ENCODE measurements at places on chromosomes 2 and 18.

DNA sequence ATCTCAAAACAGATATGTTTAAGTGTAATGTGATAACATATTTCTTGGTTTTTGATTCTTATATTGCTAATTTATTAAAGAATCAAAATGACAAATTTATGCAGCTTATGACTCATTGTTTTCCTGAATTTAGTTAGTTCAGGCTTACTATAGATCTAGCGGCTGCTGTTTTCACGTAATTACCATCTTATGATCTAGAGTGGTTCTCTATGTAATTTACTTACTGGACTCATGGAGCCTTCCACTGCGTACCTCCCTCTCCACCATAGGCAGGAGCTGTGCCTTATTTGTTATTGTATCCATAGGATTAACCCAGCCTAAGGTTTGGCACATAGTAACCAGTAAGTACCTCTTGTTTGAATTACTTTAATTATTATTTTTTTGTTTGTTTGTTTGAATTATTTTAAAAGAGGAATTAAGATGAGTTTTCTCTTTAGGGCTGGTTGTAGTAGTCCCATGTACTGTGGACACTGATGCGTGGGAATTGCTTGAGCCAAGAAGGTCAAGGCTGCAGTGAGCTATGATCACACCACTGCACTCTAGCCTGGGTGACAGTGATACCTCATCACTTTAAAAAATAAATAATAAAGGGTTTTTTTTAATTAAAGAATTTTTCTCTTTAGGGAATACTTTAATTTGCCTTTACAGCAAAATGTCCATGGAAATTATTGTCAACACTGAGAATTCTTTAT is 165.5 kb downstream of the PHLPP1 start:
- no peak for DNase-seq

DNA sequence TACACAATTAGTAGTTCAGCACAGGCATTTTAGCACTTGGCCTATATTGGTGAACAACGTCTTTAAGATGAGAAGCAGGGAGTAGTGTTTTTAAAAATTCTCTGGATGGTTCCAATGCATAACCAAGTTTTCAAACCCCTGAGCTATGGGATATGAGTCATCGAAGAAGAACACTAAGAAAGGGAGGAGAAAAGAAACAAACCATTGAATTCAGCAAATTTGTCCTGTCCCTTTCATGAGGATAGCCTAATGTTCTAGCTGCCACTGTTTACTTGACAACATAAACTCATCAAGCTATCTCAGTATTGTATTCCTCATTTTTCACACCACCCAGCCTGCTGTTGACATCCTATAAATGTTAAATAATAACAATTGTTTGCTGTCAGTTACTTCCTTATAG is 158.0 kb downstream of the BARD1 start:
- no peak for DNase-seq

GRCh38 chr2:236639461-236640235 is 70.0 kb downstream of the ACKR3 start:
- DNase-seq = no peak

- DNase-seq = no peak
These were observed 53.9 kb upstream of the SETBP1 start for GRCh38 chr18:44626807-44627206.

DNA sequence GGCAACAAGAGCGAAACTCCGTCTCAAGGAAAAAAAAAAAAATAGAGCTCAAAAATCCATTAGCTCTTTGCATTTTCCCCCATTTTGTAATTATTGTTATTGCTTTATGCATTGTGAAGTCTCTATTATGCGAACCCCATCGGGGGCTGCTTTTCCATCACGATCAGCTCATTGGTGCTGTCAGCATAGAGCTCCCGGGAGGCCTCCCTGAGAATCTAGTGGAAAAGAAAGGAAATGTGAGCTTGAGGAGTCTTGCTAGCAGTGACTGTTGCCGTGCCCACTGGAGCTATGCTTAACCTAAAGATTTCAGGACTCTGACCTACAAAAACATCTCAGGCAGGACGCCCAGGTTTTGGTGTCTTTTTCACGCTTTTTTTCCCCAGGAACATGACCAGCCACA is 102.6 kb upstream of the NDUFV2 start:
- no peak for DNase-seq

Measured in CD4-positive, CD25-positive, alpha-beta regulatory T cell (primary cell).